ENCODE measurements at places on chromosomes 2 and 18. TPM values are rescaled to one million over a fixed set of nuclear protein-coding genes. Genes with fewer than 3 reads are reported as not detected.

Gene ARHGEF4
- 5.9 TPM for total RNA-seq

Gene SCN7A
- total RNA-seq, result not detected

Gene TCF23
- not detected for total RNA-seq

Gene NCKAP5
- total RNA-seq, result 3.4 TPM

Gene KIDINS220
- total RNA-seq, result 17.8 TPM

Gene SCYGR5
- total RNA-seq, result not detected

Gene NGEF
- total RNA-seq, result 72.6 TPM

Gene COL4A4
- total RNA-seq, result 6.3 TPM

Gene SERPINB13
- not detected for total RNA-seq

Gene GAREM2
- 3.6 TPM for total RNA-seq

Gene MDH1B
- 5.2 TPM for total RNA-seq

Gene TUBA4B
- not detected for total RNA-seq

Gene PID1
- total RNA-seq, result 3.6 TPM

GRCh38 chr2:40820319-40820718, 368.4 kb upstream of the SLC8A1 start:
- no peak for DNase-seq

DNA sequence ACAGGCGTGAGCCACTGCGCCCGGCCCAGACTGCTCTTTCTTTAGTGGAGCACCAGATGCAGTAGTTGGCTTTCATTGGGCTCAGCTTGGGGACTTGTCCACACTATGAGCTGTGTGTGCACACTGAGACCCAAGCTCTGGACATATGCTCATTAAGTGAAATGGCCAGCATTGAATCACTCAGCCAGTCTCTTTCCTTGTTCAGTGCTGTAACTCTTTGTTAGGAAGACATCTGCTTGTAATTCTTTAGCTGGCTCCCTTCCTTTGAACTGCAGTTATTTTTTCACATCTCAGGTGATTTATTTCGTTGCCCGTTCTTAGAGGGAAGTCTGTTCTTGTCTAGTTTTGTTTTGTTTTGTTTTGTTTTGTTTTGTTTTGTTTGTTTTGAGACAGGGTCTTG, 70.5 kb downstream of the CAB39 start:
- no peak for DNase-seq

DNA sequence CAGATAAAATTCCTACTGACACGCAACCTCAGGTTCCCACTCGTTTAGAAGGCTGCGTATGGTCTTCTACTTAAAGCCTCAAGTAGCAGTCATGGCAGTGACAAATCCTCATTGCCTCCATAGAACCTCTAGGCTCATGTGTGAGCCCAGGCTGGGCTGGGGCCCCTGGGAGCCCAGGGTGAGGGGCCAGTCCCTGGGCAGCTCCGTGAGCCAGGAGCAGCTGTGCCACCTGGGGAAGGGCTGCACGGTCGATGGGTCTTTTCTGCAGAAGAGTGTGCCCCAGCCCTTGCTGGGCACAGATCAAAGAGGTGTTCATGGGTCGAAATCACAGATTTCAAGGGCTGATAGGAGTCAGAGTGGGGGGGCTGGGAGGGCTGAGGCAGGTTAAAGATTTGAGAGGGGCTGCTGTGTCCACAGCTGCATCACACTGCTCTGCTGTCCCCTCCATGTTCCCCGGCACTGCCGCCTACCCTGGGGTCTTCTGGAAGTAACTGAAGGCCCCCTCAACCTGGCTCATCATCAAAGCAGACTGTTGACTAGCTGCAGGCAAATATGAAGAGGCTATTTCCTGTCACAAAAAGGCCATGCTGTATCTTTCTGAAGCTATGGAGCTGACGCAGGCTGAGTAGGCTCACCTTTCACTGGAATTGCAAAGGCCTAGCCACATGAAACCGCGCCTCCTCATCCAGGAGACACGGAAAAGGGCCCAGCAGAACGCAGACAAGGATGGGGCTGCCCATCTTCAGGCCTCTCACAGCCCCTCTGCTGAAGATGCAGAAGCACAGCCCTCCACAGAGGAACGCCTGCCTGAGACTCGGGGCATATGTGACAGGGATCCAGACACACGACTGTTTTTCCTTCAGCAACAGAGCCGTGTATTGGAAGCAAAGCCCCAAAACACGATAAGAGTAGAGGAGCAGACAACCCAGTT, 35.7 kb upstream of the ALPP start:
- DNase-seq, result no peak

- DNase-seq, result peak; percentile 3
These were observed 15.8 kb downstream of the C18orf63 start for GRCh38 chr18:74331404-74331803.

DNA sequence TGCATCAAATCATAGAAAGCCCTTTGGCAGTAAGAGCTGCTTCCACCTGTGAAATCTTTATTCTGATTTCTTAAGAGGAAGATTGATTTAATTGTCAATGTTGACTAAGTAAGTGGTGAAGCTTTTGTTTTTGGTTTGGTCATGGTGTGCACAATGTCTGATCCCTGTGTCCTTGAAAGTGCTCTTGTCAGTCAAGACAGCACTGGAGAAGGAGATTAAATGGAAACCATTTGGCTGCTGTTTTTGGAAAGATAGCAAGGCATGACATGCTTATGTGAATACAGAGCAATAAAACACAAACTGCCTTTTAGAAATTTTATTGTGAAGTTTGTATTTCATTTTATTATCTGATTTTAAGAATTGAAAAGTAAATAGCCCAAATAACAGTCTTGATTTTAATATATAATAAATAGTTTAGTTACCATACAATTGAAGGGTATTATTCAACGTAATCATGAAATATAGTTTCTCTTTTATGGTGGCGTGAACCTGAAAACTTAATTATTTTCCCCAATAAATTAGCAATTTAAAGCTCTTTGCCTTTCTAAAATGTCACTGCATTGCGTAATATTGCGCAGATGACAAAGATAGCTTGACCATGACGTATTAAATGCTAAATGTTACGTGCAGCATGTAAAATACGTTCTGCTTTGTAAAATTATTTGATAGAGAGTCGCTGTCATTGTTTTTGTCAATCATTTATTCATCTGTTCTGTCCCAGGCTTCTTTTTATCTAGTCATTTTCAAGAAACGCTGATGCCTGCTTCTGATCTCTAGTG, 69.0 kb downstream of the GULP1 start:
- no peak for DNase-seq

DNA sequence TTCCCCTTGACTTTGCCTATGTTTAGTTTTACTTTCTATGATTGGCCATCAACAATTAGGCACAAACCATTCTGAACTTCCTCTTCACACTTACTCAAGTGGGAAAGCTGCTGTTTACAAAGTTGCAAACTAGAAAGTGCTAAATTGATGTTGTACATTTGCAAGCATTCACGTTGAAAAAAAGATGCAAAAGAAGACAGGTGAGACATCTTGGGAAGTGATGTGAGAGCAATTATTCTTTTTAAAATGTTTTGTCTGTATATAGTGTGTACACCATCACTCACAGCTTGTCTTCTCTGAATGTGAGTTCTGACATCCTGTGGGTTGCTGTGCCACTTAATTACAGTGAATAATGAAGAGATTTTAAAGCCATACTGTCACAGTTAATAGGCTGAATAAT, 874.1 kb upstream of the LRATD1 start:
- DNase-seq, result no peak

GRCh38 chr18:37900326-37900725, 334.7 kb upstream of the CELF4 start:
- no peak for DNase-seq

GRCh38 chr18:29163596-29163995, 986.7 kb upstream of the CDH2 start:
- DNase-seq, result no peak

DNA sequence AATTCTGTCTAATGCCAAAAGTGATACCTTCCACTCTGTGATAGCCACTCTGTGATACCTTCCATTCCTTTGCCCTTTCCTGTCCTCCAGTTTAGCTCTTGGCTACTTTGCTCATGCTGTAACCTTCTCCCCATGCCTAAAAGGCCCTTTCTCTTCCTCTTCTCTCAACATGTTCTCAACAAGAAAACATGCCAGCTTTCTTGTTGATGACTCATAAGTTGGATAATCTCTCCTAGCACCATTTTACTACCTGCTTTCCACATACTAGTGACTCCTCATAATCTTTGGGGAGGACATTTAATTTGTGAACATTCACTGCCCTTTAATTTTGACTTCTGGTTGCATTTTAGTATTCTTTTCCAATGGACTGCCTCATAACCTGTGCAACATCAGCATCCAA, 55.9 kb upstream of the NT5C1B start:
- no peak for DNase-seq

DNA sequence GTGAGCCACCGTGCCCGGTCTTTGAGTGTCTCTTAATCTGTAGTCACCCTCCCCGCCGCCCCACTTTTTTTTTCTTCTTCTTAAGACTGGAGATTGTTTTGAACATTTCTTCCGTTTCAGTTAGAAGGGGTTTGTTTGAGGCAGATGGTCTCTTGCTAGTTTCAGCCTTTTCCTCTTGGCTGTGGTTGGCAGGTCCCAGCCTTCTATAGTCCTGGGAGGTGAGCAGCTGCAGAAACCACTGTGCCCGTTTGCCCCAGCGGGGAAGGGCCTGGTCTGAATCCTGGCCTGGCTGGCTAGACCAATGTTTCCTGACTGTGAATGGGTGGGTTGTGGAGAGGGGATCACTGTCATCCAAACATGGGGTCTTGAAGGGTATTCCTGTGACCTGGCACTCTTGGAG, 30.1 kb upstream of the MCFD2 start:
- no peak for DNase-seq

- DNase-seq, result no peak
These were observed 469.3 kb upstream of the MEX3C start for GRCh38 chr18:51666763-51667191.

DNA sequence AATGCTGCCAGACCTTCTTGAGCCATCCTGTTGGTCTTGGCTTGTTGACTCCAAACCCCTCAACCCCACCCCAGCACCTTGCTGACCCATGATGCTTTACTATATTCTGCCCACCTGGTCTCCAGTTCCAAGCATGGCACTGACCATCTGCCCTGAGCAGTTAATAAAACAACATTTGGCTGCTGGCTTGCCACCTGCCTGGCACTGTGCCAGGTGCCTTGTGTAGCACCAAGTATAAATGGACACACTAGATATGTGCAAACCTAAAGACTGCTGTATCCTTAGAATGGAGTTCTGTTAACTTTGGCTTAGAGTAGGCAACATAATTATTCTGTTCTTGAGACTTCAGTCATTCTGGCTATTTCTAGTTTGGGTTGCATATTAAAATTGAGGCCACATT, 91.4 kb downstream of the ACSL3 start:
- no peak for DNase-seq

DNA sequence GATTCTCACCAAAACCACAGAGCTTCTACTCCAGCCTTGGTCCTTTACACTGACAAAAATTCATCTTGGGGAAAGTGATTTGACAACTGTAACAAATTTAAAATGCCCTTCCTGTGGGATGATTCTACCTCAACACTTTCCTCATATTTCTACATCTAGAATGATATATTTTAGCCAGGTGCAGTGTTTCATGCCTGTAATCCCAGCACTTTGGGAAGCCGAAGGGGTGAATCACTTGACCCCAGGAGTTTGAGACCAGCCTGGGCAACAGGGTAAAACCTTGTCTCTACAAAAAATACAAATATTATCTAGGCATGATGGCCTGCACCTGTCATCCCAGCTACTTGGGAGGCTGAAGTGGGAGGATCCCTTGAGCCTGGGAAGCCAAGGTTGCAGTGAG, 408.6 kb downstream of the CDH7 start:
- DNase-seq, result no peak

DNA sequence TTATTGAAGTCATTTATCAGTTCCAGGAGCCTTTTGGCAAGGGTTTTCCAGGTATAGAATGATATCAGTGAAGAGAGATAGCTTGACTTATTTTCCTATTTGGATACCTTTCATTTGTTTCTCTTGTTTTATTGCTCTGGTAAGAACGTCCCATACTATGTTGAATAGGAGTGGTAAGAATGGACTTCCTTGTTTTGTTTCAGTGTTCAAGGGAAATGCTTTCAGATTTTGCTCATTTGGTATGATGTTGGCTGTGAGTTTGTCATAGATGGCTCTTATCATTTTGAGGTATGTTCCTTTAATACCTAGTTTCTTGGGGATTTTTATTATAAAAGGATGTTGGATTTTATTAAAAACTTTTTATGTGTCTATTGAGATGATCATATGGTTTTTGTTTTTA, 87.1 kb upstream of the EPAS1 start:
- no peak for DNase-seq

DNA sequence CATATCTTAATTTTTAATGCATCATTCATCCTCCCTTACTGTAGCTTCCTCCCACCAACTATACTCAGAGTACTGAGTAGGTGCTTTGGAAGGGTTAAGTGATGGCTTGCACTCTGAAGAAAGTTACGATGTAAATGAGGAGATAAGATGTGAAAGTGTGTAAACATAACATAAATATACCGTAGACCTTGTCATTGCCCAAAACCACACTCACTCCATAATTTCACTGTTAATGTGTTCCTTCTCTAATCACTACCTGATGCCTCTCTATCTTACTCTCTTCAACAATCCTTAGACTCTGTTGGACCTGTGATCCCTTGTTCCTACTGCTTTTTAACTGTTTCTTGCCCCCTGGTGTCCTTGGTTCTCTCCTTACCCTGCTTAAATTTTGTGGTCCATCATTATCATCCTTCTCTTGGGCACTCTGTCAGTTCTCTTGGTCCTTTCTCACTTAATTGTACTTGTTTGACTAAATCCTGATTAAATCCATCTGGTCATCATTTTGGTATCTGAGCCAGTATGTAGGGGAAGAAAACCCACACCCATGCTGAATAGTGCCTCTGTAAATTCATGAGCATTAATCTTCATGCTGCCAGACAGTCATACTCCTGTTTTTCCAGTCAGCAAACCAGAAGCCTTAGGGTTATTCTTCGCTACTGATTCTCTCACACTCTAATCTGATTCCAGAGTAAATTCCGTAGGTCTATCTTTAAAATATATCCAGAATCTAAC, 45.0 kb downstream of the PMS1 start:
- DNase-seq, result no peak

DNA sequence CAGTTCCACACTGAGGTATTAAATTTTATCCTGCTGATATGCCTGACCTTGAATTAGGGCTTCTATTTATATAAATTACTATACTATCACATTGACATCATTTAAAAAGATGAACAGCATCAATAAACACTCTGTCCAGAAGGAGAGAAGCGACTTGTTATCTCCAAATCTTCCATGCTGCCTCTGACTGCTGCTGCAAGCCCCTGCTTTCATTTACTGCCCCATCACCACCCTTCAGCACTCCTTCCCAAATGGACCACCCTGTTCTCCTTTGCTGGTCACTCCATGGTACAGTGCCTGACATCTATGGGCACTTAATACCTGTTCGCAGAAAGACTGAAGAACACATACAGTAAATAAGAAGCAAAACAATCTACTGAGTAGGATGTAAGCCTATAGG, 48.1 kb downstream of the KLF7 start:
- no peak for DNase-seq

GRCh38 chr18:14933049-14933851, 185.3 kb downstream of the ANKRD30B start:
- DNase-seq, result no peak

GRCh38 chr2:10316336-10316735, 13.6 kb downstream of the HPCAL1 start:
- DNase-seq, result no peak

All from Caki2 (cell line).